Endothelial cell (in vitro differentiated cells): ENCODE measurements at places on chromosomes 16 and 17.

DNA sequence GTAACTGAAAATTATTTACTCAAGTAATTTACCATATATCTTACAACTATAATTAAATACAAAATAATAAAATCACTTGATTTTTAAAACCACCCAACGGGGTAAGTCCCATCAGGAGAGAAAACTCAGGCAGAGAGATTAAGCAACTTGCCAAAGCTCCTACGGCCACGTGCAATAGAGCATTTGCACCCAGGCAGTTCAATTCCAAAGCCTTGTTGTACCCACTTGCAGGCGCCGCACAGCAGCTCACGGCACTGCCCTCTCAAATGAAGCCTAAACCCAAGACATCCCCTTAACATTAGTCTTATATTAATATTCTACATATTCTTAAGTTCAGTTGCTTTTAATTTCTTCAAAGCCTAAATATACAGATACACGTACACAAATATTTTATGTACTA is 75.7 kb downstream of the SPAG9 start:
- no peak overlapping the region for H3K4me3 ChIP-seq
- peaks cover 16% of the 10 kb centered on the region for H3K4me1 ChIP-seq
- H3K27ac ChIP-seq: peak overlapping the region; percentile 61
- no peaks in the 10 kb centered on the region for H3K27me3 ChIP-seq
- DNase-seq: no peak

DNA sequence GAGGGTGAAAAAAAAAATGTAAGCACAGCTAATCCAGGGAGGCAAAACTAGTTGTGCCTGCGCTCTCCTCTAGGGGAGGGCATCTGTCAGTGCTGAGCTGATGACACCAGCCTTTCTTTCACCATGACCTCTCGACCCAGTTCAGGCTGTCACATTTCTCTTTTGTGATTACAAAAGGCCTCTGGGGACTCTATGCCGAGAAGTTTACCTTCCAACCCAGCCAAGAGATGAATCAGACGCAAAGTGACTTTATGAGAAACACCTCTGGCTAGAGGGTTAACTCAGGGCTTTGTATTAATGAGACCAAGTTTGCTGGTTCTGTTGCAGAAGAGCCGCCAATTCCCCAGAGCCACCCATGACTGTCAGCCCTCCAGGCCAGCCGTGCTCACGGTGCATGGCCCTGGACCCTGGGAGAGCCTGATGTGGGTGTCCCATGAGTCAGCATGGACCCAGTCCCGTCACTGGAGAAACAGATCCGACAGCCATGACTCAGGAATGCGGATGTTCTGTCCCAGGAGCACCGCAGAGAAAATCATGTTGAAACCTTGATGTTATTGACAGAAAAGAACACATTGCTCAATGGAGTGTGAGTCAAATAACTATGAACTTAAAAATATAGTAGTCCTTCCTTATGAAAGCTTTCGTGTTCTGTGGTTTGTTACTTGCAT is 437.2 kb downstream of the HS3ST3B1 start:
- H3K4me1 ChIP-seq: peaks cover 8% of the 10 kb centered on the region
- H3K36me3 ChIP-seq: no peaks in the 10 kb centered on the region
- no peak for DNase-seq
- no peak overlapping the region for H3K27ac ChIP-seq

- no peaks in the 10 kb centered on the region for H3K4me1 ChIP-seq
- no peak overlapping the region for H3K27ac ChIP-seq
- H3K36me3 ChIP-seq: no peaks in the 10 kb centered on the region
- peak; percentile 82 for DNase-seq
- peaks cover 5% of the 10 kb centered on the region for H3K27me3 ChIP-seq
- H3K4me3 ChIP-seq: no peak overlapping the region
Observed at GRCh38 chr16:84277244-84277823, 17.3 kb upstream of the WFDC1 start.

GRCh38 chr17:8382052-8382879 is 727 bp downstream of the RPL26 start:
- peak overlapping the region; percentile 94 for H3K27ac ChIP-seq
- peaks cover 18% of the 10 kb centered on the region for H3K27me3 ChIP-seq
- H3K4me1 ChIP-seq: peaks cover 44% of the 10 kb centered on the region
- DNase-seq: no peak

DNA sequence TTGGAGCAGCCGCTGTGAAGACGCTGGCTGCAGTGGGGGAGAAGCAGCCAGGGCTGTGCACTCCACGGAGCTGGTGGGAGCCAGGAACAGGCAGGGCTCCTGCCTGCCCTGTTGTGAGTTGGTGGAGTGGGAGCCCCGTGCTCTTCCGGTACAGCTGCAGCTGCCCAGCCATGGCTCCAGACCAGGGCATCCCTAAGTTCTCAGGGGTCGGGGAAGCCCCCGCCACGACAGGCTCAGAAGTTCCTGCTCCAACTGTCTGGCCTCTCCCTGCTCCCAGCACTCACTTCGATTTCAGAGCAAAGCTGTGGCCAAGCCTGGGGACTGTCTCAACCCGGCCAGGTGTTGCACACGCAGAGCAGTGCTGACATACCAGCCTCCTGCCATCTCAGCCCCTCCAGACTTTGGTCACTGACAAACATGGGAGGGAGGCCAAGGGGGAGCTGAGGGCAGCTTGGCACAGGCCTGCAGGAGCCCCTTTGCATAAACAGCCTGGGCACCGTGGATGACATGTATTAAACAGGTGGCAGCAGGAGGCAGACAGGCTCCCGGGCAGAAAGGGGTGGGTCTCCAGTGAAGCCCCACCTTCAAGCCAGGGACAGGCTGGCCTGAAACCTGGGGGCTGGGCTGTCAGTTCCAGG is 13.9 kb upstream of the KDM8 start:
- no peak for DNase-seq
- H3K36me3 ChIP-seq: no peaks in the 10 kb centered on the region
- H3K4me1 ChIP-seq: no peaks in the 10 kb centered on the region
- no peaks in the 10 kb centered on the region for H3K27me3 ChIP-seq
- no peak overlapping the region for H3K27ac ChIP-seq
- no peak overlapping the region for H3K4me3 ChIP-seq

GRCh38 chr17:65405563-65405962 is 155.9 kb downstream of the AXIN2 start:
- no peaks in the 10 kb centered on the region for H3K36me3 ChIP-seq
- no peaks in the 10 kb centered on the region for H3K4me1 ChIP-seq
- H3K4me3 ChIP-seq: no peak overlapping the region

- H3K27me3 ChIP-seq: peaks cover 4% of the 10 kb centered on the region
- peaks cover 6% of the 10 kb centered on the region for H3K36me3 ChIP-seq
- H3K27ac ChIP-seq: no peak overlapping the region
- no peak overlapping the region for H3K4me3 ChIP-seq
- DNase-seq: peak; percentile 80
Observed at GRCh38 chr17:7173687-7174602, 5.2 kb downstream of the ASGR1 start.

GRCh38 chr16:54208237-54208636 is 78.3 kb downstream of the IRX3 start:
- no peak overlapping the region for H3K4me3 ChIP-seq
- no peaks in the 10 kb centered on the region for H3K4me1 ChIP-seq
- peaks cover 2% of the 10 kb centered on the region for H3K27me3 ChIP-seq
- H3K36me3 ChIP-seq: no peaks in the 10 kb centered on the region

DNA sequence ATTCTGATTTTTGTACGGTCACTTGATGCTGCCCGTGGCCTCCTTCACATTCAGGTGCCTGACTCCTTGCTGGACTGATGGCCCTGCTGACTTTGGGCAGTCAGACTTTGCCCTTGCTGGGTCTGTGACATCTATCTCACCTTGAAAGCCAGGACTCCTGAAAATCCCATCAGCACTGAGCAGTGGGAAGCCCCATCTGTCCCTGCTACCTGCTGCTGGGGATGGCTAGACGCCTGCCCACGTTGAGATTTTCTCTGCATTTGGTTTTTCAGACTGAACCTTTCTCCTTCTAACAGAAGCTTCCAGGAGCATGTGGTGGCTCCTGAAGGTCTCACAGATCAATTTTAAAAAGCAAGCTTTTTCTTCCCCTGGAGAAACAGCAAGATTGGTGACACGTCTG is 10.2 kb upstream of the ZNF18 start:
- no peak overlapping the region for H3K4me3 ChIP-seq
- H3K27ac ChIP-seq: no peak overlapping the region
- DNase-seq: no peak
- H3K36me3 ChIP-seq: no peaks in the 10 kb centered on the region
- H3K27me3 ChIP-seq: peaks cover 2% of the 10 kb centered on the region

- peak overlapping the region; percentile 91 for H3K27ac ChIP-seq
- peaks cover 3% of the 10 kb centered on the region for H3K27me3 ChIP-seq
- peaks cover 5% of the 10 kb centered on the region for H3K4me1 ChIP-seq
- no peak overlapping the region for H3K4me3 ChIP-seq
Observed at GRCh38 chr16:26705346-26705745, 361.4 kb upstream of the C16orf82 start.

DNA sequence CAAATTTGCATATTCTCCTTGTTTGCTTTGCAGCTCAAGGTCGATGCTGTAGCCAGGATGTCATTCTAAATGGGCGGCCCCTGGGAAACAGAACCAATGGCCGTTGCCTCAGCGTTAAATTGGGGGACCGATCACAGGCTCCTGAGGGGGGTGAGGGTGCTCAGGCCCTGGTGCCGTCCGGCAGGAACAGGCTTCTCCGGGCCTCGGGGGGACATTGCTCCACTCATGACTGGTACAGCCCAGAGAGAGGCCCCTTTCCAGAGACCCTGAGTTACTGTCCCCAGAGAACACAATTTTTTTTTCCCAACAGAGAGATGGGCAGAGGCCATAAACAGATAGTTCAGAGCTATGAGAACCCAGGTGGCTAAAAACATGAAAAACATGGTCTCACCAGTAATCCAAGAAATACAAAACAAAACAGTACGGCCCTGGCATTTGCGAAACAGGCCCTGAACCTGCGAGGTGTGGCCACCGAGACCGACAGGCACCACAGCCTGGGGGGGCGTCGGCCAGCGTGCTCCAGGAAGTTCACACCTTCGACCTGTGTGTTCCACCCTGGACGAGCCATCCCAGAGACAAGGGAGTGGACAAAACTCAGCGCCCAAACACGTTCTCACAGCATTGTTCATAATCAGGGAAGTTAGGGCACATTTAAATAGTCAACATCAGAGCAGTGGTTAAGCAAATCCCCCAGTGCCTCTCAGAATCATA is 82.8 kb downstream of the METRNL start:
- no peaks in the 10 kb centered on the region for H3K27me3 ChIP-seq
- no peak overlapping the region for H3K27ac ChIP-seq
- H3K36me3 ChIP-seq: no peaks in the 10 kb centered on the region
- no peak overlapping the region for H3K4me3 ChIP-seq
- DNase-seq: no peak
- no peaks in the 10 kb centered on the region for H3K4me1 ChIP-seq

- H3K36me3 ChIP-seq: no peaks in the 10 kb centered on the region
- no peak overlapping the region for H3K27ac ChIP-seq
- peaks cover 4% of the 10 kb centered on the region for H3K27me3 ChIP-seq
- no peak for DNase-seq
- H3K4me1 ChIP-seq: peaks cover 18% of the 10 kb centered on the region
Observed at GRCh38 chr16:12798171-12798570, 5.5 kb downstream of the CPPED1 start.

GRCh38 chr17:30964876-30965275 is 6.0 kb upstream of the RNF135 start:
- no peak overlapping the region for H3K27ac ChIP-seq
- H3K36me3 ChIP-seq: no peaks in the 10 kb centered on the region
- no peak overlapping the region for H3K4me3 ChIP-seq
- DNase-seq: no peak

DNA sequence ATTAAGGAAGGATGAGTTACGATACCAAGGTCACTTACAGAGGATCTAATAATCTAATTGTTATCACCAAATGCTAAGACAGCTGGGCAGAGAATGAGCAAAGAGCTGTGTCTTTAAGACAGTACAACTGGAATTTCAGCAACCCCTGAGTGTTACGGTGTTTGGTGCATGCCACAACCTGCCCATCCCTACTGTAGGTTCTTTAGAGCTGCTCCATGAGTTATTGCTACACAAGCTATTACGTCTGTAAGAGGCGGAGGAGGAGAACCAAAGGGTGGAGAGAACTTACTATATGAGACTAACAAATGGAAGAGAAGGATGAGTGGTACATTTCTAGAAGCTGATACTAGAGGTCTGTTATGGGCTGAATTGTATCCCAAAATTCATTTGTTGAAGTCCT is 14.2 kb upstream of the C17orf78 start:
- peaks cover 5% of the 10 kb centered on the region for H3K27me3 ChIP-seq
- DNase-seq: no peak
- no peak overlapping the region for H3K4me3 ChIP-seq

DNA sequence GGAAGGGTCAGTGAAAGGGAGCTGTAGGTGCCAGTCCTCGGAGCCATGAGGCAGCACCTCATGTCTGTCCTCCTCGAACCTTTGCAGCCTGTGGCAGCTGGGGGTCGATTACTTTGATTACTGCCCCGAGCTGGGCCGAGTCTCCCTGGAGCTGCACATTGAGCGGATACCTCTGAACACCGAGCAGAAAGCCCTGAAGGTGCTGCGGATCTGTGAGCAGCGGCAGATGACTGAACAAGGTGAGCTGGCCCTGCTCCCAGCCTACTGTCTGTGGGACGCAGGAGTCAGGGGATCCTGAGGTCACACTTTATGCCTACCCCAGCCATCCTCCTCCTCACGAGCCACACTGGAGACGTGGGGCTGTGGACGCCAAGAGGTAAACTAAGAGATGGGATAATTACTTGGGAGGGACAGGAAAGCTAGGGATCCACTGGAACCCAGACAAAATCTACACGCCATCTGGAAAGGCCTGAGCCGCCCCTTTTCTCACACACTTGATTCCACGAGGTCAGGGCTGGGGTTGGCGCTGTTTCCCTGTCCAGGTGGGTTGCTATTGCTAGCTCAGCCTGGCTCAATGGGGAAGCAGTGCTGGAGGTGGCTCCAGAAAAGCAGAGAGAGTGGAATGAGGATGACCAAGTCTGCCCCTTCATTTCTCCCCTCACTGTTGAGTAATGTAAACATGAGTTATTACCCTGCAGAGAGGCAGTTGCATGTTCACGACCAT is 26.4 kb downstream of the NUP85 start:
- peaks cover 40% of the 10 kb centered on the region for H3K36me3 ChIP-seq
- H3K27me3 ChIP-seq: peaks cover 4% of the 10 kb centered on the region
- no peak overlapping the region for H3K27ac ChIP-seq

DNA sequence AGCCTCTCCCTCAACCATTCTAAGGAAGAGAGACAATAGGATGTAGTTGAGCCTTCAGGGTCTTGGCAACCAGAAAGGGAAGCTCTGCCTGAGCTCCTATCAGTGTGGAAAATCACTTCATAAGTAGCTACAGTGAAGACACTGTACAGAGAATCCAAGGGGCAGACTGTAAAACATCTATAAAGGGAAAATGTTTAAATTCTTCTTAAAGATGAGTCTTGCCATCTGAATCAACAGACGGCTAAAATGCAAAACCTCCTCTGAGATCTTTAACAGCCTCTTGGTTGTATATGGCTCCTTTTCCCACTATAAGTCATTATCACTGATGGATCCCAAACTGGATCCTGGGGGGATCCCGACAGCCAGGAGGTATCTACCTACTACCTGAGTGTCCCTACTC is 239.2 kb upstream of the SOX9 start:
- no peak for DNase-seq
- H3K36me3 ChIP-seq: no peaks in the 10 kb centered on the region
- no peaks in the 10 kb centered on the region for H3K27me3 ChIP-seq
- no peaks in the 10 kb centered on the region for H3K4me1 ChIP-seq

DNA sequence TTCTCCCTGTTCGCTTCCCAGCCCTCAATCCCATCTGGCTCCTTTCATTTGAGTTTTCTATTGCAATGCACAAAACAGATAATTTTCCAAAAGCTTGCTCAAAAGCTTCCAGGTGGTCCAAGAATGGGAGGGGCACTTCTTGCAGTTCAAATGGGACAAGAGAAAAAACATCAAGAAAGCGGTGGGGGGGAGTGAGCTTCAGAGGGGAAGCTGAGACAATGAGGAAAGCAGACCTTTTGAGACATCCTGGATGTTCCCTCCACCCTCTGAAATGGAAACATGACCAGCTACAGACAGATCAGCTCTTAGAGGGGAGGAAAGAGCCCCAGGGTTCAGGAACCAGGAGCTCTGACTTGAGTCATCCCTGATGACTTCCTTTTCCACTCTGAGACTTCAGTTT is 368.2 kb downstream of the SLC39A11 start:
- H3K4me3 ChIP-seq: no peak overlapping the region
- peaks cover 2% of the 10 kb centered on the region for H3K27me3 ChIP-seq
- no peak for DNase-seq
- peaks cover 11% of the 10 kb centered on the region for H3K4me1 ChIP-seq
